GM13976 (cell line): ENCODE measurements at places on chromosomes 11 and 22.

- no peak for DNase-seq
These were observed 24.0 kb downstream of the KMT5B start for GRCh38 chr11:68189082-68189481.

- DNase-seq, result no peak
These were observed 92.7 kb downstream of the COMMD9 start for GRCh38 chr11:36196411-36196998.

DNA sequence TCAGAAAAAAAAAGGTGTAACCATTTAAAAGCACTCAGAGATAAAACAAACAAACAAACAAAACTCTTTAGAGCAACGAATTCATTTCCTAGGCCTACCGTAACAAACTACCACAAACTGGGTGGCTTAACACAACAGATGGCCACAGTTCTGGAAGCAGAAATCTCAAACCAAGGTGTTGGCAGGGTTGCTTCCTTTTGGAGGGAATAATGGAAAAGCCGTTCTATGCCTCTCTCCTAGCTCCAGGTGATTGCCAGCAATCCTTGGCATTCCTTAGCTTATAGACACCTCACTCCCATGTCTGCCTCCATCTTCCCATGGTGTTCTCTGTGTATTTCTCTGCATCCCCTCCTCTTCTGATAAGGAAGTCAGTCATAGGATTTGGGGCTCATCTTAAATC lies 200.4 kb downstream of the RAB38 start:
- no peak for DNase-seq

DNA sequence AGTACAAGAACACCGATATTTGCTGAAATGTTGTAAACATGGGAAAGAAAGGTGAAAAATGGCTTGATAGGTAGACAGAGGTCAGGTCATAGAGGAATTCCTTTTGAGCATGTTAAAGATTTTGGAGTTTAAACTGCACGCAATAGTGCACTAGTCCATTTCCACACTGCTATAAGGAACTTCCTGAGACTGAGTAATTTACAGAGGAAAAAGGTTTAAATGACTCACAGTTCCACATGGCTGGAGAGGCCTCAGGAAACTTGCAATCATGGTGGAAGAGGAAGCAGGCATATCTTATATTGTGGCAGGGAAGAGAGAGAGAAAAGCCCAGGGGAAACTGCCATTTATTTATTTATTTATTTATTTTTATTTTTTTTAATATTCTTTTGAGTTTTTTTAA lies 5.0 kb downstream of the OR10A5 start:
- DNase-seq, result no peak

DNA sequence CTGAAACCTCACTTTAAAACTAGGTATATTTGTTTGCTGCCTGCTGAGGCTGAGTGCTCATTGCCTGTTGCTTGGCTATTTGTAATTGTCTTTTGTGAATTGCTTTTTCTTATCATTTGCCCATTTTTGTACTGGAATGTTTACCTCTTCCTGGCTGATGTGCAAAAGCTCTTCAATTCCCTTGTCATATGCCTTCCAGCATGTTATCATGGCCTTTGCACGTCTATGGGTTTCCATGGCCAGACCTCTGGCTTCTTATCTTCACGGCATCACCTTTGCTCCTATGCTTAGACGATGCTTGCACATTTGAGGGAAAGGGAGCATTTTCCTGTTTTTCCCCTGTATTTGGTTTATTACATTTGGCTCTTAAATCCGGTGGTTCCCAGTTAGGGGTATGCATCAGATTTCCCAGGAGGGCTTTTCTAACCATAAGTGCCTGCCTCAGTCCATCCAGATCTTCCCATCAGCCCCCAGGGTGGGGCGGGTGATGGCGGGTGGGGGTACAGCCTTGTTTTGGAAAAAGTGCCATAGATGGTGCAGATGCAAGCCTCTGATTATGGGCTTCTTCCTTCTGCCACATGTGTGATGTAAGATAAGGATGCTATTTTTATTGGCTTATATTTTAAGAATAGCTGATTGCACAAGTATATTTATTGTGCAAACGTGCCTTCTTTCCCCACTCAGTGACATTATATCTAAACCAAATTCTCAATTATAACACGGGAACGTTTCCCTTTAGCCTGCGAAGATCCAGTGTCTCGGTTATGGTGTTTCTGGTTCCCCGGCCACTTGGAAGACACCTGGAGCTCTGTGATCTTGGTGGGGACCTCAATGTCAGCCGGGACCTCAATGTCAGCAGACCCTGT lies 70.6 kb upstream of the SEPTIN5 start:
- no peak for DNase-seq

DNA sequence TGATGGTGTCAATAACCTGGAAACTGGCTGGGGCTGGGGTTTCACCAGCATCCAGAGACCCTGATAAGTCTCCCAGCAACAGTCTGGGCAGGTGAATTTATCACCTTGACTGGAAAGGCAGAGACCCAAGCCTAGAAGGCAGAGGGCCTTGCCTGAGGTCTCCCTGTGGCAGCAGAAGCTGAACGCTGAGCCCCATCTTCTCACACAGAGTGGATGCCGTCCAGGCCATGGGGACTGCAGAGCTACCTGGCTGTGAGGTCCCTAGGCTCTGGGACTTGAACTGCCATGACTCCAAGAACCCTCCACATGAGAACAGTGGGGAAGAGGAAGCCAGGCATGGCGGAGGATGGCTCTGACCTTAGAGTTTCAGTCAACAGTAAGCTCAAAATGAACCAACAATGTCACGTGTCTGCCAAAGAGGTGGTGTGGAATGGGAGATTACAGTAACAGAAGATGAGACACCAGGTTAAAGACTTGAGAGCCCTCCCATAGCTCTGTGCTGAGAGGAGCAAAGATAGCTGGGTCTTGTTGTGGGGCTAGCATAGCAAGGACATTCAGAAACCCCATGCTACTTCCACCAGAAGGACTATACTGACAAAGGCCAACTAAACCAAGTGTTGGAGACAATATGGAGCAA lies 79.1 kb upstream of the LINC01488 start:
- DNase-seq, result no peak

- DNase-seq, result no peak
These were observed 66.6 kb upstream of the B3GAT1 start for GRCh38 chr11:134478611-134479010.

- no peak for DNase-seq
These were observed 116.7 kb upstream of the NCAM1 start for GRCh38 chr11:112844517-112844916.

DNA sequence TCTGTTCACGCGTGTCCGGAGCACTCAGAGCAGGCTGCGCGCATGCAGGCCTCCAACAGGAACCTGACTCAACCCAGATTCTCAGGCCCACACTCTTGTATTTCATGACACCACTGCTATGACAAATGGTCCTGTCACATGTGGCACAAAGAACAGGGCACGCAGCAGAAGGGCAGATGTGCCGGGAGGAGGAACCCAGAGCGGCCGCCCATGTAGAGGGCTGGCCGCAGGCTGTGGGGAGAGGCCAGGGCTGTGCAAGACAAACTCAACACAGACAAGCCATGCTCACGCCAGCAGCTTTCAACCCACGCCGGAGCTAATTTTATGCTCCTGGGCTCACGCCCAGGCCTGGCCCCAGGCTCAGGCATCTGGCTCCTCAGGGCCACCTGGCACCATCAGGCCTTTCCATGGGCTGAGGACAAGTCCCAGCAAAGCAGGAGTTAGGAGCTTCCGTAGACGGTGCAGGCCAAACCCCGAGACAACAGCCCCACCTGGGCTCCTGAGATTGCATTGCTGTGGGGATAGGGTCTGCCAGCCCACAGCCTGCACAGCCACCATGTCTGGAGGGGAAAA lies 40.0 kb downstream of the DUSP8 start:
- no peak for DNase-seq

GRCh38 chr11:131924457-131925201 lies 554.2 kb downstream of the NTM start:
- no peak for DNase-seq

DNA sequence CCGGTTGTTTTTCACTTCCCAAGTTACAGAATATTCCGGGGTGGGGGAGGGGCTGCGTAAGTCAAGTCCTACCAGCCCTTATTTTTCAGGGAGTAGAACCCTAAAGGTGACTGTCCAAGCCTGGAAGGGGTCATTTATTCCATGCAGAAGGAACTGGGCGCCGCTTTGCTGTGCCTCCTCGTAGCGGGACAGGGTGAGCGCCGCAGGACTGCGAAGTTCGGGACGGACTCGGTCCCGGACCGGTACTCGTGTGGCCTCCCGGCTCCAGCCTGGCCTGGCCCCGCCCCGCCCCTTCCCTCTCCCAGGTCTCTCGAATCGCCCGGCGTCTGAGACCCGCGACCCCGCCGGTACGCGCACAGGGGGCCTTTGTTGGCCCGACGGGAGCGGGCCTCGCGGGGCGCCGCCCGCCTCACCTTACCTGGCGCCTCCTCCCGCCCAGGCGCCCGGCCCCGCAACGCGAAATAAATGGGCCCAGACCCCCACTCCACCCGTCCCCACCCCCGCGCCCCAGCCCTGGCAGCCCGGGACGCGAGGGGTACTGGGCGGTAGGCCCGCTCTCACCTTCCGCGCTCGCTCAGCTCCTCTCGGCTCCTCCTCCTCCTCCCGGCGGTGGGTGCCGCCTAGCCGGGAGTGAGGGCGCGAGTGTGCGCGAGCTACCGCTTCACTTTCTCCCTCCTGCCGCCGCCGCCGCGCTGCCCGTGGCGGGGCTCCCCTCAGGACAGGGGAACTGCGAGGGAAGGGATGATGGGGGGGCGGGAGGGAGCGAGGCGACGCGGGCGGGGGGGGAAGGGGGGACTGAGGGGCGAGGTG lies 698 bp downstream of the PAK1 start:
- peak; percentile 73 for DNase-seq

DNA sequence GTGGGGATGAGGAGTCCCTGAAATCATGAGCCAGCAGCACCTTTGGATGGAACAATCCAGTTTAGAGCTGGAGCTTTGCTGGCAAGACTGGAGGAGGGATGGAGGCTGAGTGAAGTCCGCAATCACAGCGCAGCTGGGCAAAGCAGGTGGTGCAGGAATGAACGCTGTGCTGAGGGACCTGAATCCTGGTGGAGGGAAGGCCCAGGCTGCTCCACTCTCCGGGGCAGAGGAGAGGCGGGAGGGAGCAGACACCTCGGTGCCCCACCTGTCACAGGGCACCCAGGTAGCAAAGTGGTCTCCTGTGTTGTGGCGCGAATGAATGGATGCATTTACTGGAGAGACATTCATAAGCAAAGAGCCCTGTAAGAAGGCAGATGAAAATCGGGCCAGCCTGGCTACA lies 124.8 kb upstream of the ANO1 start:
- DNase-seq, result no peak

DNA sequence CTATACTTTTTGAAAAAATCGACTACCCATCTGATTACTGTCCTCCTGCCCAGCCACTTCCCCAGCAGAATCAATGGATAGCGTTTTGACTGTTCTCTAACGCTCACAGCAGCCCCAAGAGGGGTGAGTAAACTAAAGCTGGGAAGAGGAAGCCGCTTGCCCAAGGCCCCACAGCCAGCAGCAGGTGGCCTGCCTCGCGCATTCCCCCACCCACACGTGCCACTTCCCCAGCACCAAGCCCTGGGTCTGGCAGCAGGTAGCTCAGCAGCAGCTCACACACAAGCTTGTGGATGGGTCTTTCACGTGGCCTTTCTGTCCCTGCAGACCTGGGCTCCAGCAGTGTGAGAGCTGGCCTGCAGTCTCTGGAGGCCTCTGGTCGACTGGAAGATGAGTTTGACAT lies 34.3 kb downstream of the TOM1 start:
- DNase-seq, result no peak

- no peak for DNase-seq
These were observed 288.4 kb upstream of the CCDC90B start for GRCh38 chr11:83574519-83574918.

- DNase-seq, result no peak
These were observed 116.4 kb downstream of the ZNF280B start for GRCh38 chr22:22392131-22392530.

GRCh38 chr22:46883092-46883910 lies 120.9 kb downstream of the TBC1D22A start:
- no peak for DNase-seq

DNA sequence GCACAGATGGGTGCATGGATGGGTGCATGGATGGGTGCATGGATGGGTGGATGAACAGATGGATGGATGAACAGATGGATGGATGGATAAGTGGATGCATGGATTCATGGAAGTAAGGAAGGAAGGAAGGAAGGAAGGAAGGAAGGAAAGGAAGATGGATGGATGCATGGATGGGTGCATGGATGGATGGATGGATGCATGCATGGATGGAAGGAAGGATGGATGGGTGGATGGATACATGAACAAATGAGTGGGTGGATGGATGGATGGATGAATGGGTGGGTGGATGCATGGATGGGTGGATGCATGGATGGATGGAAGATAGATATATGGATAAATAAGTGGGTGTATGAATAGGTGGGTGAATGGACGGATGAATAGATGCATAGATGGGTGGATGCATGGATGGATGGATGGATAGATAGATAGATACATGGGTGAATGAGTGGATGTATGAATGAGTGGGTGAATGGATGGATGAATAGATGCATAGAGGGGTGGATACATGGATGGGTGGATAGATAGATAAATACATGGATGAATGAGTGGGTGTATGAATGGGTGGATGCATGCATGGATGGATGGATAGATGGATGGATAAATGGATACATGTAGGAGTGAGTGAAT lies 32.5 kb downstream of the IGF2 start:
- no peak for DNase-seq

GRCh38 chr22:39234472-39234787 lies 10.4 kb downstream of the PDGFB start:
- DNase-seq, result no peak

GRCh38 chr11:1502168-1502953 lies 15.8 kb upstream of the MOB2 start:
- no peak for DNase-seq

- no peak for DNase-seq
These were observed 10.3 kb upstream of the NEFH start for GRCh38 chr22:29469755-29470154.

DNA sequence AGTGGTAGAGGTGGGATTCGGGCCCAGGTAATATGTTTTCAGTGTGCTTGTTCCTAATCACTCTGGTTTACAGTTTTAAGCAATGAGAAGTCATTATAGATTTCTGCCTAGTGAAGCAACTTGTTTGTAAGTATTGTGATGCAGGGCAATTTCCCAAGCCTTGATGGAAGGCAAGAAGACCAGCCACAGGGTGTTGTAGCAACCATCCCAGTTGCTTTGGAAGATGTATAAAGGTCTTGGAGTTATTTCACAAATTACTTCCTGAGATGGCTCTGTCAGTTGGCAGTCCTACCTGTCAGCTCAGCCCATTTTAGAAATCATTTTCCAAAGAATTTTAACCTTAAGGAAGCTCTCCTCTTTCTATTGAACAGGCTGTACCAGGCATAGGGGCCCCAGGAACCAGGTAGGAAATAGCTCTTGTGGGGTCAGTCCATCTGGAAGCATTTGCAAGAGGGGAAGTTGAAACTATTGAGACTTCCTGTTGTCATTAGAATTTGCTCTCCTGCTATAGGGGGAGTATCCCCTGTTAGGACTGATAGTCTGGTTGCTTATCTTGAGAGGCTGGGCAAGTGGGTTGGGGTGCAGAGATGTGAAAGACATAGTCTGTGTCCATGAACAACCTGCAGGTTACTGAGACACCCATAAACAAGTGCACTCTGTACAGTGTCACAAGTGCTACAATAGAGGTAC lies 47.9 kb downstream of the STIM1 start:
- no peak for DNase-seq

- DNase-seq, result no peak
These were observed 13.7 kb upstream of the SCUBE1 start for GRCh38 chr22:43356881-43357280.
